ENCODE measurements at places on chromosomes 2 and 18. TPM values are rescaled to one million over a fixed set of nuclear protein-coding genes. Genes with fewer than 3 reads are reported as not detected.

MEP1B gene
- 0.11 TPM for polyA plus RNA-seq

MYCN gene
- 8.1 TPM for polyA plus RNA-seq

WDCP gene
- 10.4 TPM for polyA plus RNA-seq

DNA sequence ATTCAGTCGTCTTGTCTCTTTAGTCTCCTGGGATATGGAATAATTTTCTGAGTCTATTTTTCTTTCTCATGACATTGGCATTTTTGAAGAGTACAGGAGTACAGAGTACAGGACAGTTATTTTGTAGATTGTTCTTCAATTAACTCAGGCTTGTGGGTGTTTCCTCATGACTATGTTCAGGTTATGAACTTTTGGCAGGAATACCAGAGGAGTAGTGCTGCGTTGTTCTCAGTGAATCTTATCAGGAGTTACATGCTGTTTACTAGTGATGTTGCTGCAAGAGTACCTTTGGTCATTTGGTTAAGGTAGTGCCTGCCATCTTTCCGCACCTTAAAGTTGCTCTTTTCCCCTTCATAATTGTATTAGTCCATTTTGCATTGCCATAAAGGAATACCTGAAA lies 41.3 kb upstream of the AGFG1 start:
- no peak for DNase-seq

DNA sequence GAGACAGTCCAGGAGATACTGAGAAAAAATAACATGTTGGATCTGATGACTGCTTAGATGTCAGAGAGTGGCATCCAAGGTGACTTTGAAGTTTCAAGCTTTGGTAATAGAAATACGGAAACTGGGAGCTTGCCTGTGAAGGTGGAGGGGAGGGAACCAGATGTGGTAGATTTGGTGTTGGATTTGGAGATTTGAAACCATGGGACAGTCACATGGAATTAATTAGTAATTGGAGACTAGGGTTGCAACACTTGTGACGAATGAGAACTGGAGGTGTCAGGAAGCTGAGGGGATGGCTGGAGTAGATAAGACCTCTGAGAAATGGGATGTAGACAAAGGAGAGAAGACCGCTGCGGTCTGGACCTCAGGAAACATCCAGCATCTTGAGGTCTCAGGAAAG lies 46.7 kb downstream of the RPL37A start:
- no peak for DNase-seq
